ENCODE measurements at places on chromosomes 5 and 9.

DNA sequence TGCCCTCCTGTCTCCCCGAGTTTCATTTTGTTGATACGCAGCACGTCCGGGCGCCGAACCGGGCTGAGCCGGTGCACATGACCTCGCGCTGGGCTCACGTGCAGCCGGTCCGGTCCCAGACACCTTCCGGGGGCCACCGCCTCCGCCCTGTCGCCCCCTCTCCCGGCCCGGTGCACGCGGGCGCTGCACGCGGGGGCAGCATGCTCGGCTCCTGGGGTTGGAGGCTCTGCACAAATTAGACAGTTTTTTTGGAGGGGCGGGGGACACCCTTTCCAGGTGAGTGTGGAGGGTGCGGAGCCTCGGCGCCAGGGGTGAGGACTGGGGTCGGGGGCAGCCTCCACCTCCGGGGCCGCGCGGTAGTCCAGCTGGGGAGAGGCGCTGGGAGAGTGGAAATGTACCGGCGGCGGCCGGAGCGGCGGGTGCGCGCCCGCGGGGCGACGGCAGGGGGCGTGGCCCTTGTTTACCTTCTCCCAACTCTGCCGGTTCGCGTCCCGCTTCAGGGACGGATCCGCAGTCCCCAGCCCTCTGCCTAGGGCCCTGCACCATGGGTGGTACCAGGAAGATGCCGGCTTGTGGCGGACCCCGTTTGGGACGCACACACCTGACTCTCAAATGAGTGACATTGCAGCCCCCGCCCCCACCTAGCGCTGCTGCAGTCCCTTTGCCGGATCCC, 1.1 kb downstream of the JADE2 start:
- peak; percentile 79 for DNase-seq

- no peak for DNase-seq
Observed at GRCh38 chr5:68891718-68892117, 202.1 kb upstream of the SLC30A5 start.

DNA sequence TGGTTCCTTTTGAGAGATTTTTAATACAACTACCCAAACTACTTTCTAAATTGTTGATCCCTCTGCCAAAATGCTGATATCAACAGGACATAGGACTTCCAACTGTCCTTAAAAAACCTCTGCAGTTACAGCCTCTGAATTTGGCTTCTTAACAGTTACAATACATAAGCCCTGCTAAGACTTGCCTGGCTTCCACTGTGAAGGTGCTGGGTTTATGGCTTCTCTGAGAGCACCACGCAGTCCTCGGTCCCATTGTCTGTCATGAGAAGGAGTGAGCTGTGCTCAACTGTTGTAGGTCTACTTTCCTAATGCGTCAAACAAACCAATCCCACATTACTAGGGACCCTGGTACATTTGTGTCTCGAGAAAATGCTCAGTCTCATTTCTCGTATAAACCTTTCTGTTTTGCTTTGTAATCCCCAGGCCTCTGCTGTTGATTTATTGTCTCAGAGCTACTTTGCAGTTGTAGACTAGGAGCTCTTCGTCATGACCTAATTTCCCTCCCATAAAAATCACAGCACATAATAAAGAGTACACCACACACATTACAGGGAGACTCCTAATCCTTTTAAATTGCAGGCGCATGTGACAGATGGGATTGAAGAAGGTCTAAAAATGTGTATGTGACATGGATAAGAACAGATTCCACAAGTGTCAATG, 274.9 kb downstream of the NR3C1 start:
- no peak for DNase-seq

- no peak for DNase-seq
Observed at GRCh38 chr5:177146891-177147638, 13.5 kb downstream of the NSD1 start.

DNA sequence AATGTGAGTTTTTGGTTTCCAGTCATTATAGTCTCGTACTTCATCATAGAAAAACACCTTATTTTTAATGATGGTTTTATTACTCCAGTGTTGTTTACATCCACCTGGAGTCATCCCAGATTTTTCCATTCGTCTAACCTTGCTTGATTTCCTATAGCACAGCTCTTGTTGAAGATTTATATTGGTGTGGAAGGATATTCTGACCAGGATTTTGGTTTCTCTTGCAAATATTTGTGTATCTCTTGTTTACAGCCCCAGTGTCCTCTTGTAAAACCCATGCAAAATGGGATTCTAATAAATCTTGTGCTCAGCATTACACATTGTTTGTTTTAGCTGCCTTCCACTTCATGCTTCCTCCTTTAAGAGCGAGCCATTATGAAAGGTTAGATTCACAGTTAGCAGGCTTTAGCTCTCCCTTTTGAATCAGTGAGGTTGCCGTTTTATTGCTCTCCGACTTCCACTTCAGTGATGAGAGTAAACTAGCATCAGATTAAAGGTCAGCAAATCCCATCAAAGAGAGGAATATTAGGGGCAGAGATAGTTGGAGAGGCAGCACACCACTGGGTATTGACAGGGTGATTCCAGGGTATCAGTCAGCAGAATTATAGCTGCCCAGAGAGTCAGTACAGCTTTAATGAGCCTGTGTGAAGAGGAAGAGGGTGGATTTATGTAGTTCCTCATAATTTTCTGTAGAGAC, 157.1 kb downstream of the PBX3 start:
- DNase-seq: peak; percentile 35

GRCh38 chr5:56815658-56816545, 553 bp downstream of the MAP3K1 start:
- DNase-seq: peak; percentile 63

- no peak for DNase-seq
Observed at GRCh38 chr5:170480260-170480659, 23.6 kb upstream of the KCNIP1 start.

DNA sequence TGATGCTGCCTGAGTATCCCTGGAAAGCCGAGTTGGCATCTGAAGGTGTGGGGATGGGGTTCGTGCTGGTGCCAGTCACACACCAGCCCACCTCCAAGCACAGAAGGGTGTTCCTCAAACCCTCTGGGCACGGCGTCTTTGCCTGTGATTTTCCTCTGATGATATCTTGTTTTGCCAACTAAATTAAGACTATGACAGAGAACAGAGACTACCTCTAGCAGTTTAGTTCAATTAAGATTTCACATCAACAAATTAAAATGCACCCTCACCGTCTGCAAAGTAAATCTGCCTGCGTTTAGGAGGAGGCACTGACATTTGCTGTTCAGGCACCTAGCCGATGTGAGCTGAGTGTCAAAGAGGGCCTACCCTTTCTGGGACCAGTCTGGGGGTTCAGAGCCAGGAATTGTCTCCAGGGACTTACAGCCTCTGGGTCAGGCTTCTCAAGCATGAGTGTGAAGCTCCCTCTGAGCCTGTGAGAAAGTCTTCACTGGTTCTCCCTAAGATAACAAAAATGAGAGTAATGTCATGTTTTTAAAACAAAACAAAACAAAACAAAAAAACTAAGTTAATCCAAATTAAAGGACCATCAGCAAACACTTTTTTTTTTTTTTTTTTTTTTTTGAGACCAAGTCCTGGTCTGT, 55.4 kb upstream of the CTNNA1 start:
- no peak for DNase-seq

- DNase-seq: peak; percentile 29
Observed at GRCh38 chr9:20604562-20604961, 17.7 kb downstream of the MLLT3 start.

DNA sequence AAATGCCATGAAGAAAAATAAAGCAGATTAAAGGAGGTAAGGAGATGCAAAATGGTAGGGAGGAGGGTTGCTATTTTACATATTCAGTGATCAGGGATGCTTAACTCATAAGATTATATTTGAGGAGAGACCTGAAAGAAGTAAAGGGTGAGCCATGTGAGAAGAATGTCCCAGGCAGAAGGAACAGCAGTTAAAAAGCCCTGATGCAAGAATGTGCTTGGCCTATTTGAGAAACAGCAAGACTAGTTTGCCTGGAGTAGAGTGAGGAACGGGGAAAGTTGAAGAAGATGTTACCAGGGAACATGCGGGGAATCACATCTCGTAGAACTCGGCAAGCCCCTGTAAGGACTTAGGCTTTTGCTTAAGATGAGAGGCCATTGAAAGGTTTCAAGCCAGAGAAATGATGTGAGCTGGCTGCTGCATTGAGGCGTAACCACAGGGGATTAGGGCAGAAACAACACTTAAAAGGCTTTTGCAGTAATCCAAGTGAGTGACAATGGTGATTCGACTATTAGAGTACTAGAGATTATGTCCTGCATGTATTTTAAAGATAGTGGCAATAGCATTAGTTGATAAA, 198.7 kb downstream of the VPS13A start:
- DNase-seq: no peak

DNA sequence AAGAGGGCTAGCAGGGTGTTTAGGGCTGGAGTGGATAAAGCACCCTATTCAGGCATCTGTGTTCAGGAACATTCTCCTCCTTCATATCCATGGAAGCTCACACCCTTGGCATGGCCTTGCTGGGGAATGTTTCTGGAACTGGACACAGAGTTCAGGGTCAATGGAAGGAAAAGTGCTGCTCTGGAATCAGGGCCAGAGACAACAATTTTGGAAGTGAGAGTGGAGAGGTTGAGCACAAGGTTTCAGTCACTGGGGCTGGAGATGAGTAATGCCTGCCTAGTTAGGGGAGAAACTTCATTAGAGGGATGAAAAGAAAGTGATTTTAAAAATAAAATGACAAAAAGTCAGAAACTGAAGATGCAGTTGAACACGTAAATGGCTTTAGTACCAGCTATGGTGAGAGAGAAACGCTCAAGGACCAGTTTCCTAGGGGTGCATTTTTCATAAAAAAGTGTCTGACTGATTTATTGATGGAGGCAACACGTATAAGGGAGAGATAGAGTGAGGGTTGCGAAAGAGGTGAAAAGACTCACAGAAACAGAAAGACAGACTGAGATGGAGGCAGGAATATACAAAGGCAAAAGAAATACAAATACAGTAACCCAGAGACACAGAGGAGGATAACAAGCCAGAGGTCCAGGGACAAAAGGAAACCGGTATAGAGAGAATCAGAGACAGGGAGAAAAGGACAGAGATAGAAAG, 8.0 kb upstream of the TNFSF15 start:
- no peak for DNase-seq

DNA sequence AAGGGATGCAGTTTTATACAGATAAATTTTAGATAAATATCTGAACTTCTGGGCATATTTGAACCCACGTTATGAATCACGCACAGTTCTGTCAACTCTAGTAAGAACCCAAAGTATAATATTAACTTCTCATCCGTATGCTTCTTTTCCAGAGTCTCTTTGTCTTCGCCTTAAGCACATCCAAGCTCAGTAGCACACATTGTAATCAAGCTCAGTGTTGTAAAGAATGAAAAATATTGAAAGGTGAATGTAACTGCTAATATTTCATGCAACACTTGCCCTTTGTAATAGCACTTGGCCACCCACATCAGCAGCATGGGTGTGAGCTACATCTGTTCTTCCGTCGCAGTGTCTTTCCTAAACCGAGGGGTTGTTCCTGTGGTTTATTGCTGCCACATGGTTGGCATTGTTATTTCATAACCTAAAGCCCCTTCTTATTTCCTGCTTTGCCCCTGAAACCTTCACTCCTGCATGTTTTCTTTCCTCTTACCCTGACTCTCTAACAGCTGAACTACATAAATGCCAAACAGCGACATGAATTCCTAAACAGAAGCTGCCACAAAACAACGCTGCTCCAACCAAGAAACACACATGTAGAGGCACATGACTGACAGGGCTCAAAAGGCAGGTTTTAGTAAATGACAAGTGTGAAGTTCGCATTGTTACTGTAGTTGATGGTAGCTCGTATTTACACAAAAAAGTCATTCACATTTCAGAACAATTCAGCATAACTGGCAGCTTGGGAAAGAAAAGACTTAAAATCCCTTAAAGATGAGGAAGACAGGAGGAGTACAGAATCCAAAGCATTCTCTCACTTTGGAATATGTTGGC, 190.1 kb upstream of the MEF2C start:
- DNase-seq: peak; percentile 47

DNA sequence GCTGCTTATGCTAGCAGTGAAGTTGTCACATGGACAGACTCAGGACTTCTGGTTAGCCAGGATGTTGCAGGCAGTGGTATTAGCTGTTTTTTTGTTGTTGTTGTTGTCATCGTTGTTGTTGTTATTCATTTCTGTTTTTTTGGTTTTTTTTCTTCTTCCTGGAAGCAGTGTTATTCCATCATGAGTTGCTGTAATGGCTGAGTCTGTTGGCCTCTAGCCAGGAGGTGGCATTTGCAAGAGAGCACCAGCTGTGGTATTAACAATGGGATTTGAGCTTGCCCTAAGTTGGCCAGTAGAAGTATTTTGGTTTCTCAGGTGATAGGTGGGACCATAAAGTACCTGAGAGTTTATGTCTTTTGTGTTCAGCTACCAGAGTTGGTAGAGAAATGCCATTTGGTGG, 561.1 kb downstream of the KCTD16 start:
- DNase-seq: no peak

- DNase-seq: no peak
Observed at GRCh38 chr5:144710637-144711036, 540.0 kb downstream of the KCTD16 start.

- no peak for DNase-seq
Observed at GRCh38 chr9:127919253-127919815, 2.5 kb upstream of the ST6GALNAC4 start.

DNA sequence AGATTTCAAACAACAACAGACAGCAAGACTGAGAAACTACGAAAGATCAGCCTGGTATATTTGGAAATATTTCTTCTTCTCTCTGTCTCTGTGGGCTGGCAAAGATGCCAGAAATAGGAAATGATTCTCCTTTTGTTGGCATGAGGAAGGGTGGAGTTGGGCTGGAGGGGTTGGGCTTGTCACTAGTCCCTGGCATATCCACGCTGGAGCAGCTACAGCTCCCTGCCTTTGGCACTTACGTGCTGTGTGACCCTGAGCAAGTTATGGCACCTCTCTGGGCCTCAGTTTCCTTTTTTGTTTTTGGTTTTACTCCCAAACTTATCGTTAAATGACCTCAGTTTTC, 354 bp upstream of the KCNMB1 start:
- DNase-seq: no peak

- DNase-seq: no peak
Observed at GRCh38 chr9:100211476-100211875, 112.4 kb downstream of the INVS start.

DNA sequence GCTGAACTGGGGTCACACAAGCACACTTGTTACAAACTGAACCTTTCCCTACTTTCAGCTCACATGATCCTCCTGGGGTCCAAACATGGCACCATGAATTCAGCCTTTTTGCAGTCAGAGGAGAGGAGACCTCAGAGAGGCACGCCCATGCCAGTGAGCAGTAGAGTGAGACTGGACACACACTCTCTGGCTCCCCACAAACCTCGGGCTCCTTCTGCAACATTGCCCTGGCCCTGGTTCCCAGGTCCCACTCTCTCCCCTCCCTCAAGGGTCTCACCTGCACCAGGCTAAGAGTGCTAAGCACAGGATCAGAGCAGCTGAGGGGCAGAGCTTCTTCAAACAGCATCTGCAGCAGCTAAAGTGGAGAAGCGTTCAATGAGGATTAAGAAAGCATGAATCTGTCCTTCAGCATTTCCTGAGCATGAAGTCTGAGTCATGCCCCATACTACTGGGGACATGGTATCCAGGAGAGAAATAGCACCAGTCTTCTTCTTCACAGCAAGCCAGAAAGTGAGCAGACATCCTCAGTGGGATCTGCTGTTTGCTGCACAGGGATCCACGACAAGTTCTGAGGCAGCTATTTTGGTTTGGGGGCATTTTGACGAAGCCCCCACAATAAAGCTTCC, 27.2 kb downstream of the SLC35A4 start:
- DNase-seq: no peak

- DNase-seq: peak; percentile 65
Observed at GRCh38 chr5:65102976-65103711, 334.4 kb downstream of the CWC27 start.

- DNase-seq: no peak
Observed at GRCh38 chr5:90747175-90747574, 188.6 kb downstream of the ADGRV1 start.

Data from hematopoietic multipotent progenitor cell treated with erythropoietin and hydrocortisone succinate and interleukin-3 and kit ligand, for 6 days (in vitro differentiated cells).